ENCODE measurements at places on chromosomes 11 and 22. TPM values are rescaled to one million over a fixed set of nuclear protein-coding genes. Genes with fewer than 3 reads are reported as not detected.

GRCh38 chr11:129277198-129277843, 85.2 kb upstream of the ARHGAP32 start:
- no peak overlapping the region for H3K27ac ChIP-seq
- H3K27me3 ChIP-seq: no peaks in the 10 kb centered on the region
- H3K36me3 ChIP-seq: no peaks in the 10 kb centered on the region
- DNase-seq: no peak
- H3K4me1 ChIP-seq: peaks cover 51% of the 10 kb centered on the region

- no peak overlapping the region for H3K4me3 ChIP-seq
- no peak for DNase-seq
- no peak overlapping the region for H3K27ac ChIP-seq
Measured at GRCh38 chr11:26651916-26652315, 69.9 kb downstream of the SLC5A12 start.

- H3K36me3 ChIP-seq: peaks cover 13% of the 10 kb centered on the region
- no peak for DNase-seq
- H3K4me3 ChIP-seq: no peak overlapping the region
Measured at GRCh38 chr22:25465949-25466348, 98.5 kb upstream of the GRK3 start.

DNA sequence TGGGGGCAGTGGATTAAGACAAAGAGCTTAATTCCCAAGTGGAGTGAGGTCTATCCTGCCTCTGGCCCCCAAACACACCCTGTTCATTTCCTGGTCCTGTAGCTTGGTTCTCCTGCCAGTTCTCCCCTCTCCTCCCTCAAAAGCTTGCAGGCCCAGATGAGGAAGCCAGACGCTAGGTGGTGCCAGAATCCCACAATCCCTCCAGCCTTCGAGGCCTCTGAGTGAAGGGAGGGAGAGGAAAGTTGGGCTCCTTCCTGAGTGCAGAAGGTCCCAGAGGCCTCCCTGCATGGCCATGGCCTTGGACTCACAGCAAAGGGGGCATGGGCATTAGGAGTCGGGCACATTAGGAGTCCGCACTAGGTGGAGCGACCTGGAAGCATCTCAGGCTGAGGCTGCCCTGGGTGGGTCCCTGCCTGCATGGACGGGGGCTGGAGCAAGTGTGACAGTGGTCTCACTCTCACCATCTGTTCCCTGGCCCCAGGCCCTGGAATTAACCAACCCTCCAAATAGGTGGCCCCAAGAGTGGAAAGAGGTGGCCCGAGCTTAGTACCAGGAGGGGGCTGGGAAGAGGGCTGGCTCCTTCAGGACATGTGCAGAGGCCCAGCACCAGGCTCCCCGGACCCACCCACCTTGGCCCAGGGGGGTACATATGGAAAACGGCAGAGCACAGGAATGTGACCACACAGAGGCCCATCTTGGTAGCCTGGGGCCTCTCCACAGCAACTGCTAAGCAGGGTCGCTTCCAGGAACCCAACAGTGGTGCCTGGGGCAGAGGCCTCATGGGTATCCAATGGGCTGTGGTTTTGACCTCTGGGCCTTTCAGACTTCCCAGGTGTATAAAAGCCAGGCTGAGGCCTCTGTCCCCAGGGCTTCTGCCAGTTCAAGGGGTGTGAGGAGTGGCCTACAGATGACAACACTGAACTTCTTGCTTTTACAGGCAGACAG, 5.2 kb downstream of the FXYD2 start:
- no peak for DNase-seq
- H3K27ac ChIP-seq: no peak overlapping the region
- no peaks in the 10 kb centered on the region for H3K36me3 ChIP-seq
- H3K27me3 ChIP-seq: no peaks in the 10 kb centered on the region
- peaks cover 47% of the 10 kb centered on the region for H3K4me1 ChIP-seq

DNA sequence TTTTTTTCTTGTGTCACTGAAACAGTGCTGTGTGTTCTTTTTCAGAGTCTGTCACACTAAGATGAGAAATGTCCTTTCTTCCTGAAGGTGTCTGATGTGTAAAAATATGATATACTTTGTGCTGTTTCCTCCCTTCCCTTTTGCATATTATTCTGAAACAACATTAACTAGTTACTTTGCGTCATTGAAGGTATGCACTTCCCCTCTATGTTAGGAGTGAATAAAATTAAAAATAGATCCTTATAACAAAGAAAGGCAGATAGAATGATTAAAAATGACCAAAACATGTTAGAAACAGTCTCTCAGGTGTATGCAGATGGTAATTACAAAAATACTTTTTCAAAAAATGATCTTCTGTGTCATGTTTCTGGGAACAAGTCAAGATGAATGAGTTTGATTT, 1.6 kb upstream of the RAB30 start:
- H3K27me3 ChIP-seq: no peaks in the 10 kb centered on the region
- H3K36me3 ChIP-seq: no peaks in the 10 kb centered on the region
- no peak for DNase-seq

DNA sequence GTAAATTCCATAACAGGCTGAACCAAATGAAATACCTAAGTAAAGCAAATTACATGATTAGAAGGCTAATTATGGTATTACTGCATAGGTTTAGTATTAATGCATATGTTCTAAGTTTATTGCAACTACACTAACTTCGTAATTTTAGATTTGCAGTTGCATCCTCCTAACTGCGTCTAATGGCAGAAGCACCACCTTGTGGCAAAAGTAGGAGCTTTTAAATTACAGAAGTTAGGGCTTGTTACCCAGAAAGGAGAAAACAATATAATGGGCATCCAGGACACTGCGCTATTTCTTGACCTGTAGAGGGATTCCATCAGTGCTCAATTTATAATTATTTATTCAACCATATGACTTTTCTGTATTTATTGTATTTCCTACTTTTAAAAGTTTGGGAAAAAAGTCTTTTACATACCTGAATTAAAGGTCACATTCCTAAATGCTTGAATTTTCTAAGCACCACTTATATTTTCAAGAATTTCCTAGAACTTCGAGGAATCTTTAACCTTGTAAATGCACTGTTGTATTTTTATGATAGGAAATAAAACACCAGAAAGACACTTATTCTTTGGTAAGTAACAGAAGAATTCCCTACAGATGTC, 16.3 kb upstream of the GPR83 start:
- no peak overlapping the region for H3K4me3 ChIP-seq
- peaks cover 27% of the 10 kb centered on the region for H3K36me3 ChIP-seq
- DNase-seq: no peak
- H3K27ac ChIP-seq: no peak overlapping the region
- no peaks in the 10 kb centered on the region for H3K27me3 ChIP-seq

- no peaks in the 10 kb centered on the region for H3K36me3 ChIP-seq
- no peak overlapping the region for H3K4me3 ChIP-seq
- no peaks in the 10 kb centered on the region for H3K27me3 ChIP-seq
- peaks cover 29% of the 10 kb centered on the region for H3K4me1 ChIP-seq
Measured at GRCh38 chr22:23204125-23204488, 23.8 kb downstream of the BCR start.

GRCh38 chr22:50705219-50705691, 32.6 kb downstream of the SHANK3 start:
- no peak overlapping the region for H3K27ac ChIP-seq
- H3K4me3 ChIP-seq: no peak overlapping the region
- H3K36me3 ChIP-seq: peaks cover 6% of the 10 kb centered on the region
- peak; percentile 64 for DNase-seq
- no peaks in the 10 kb centered on the region for H3K4me1 ChIP-seq
- H3K27me3 ChIP-seq: no peaks in the 10 kb centered on the region

DNA sequence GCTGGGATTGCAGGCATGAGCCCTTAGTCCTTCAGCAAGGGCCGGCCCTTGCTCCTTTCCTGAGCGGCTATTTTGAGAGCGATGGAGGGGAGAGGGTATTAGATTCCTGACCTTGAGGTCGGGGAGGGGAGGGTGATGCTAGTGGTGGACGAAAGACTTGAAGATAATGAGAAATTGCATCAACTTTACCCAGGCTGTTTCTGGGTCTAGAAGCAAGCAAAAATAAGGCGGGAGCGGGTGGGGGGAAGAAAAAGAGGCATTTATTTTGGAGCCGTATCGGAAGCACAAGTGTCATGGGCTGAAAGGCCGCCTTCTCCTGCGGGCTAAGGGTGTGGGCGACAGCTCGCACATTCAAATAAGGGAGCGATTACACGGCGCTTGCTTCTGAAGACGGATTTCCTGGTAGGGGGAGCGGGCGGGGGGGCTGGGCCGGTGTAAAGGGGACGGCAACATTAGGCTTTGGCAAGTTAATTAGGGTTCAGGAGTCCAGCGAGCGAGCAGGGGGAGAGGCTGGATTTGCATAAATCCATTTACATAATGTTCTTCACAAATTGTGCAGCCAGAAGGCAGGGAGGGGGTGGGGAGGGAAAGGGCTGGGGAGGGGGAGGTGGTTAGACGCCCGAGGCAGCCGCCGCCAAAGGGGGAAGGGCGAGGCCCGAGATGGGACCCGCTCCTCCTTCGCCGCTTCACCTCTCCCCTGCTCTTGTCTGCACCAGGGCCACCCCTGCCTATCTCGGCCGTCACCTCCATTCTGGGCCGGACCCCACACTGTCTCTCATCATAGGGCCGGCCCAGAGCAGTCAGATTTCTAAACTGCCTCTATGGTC, 245.9 kb downstream of the MIAT start:
- H3K27me3 ChIP-seq: no peaks in the 10 kb centered on the region
- no peak for DNase-seq
- H3K4me3 ChIP-seq: peak overlapping the region; percentile 24
- peaks cover 13% of the 10 kb centered on the region for H3K4me1 ChIP-seq

DNA sequence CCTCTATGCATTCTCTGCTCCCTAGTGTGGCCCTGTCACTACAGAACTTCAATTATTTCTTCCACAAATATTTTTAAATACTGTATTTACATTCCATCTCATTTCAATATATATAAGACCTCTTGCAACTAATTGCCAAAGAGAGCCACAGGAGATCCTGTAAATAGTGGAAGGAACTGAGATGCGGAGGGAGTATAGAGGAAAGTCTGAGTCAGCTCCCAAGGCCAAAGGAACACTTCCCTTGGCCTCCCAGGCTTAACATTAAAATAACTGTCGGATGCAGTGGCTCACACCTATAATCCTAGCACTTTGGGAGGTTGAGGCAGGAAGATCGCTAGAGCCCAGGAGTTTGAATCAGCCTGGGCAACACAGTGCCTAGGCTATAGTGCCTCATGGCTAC, 31.2 kb downstream of the RBFOX2 start:
- H3K4me1 ChIP-seq: peaks cover 17% of the 10 kb centered on the region
- H3K27ac ChIP-seq: no peak overlapping the region
- DNase-seq: no peak
- no peaks in the 10 kb centered on the region for H3K27me3 ChIP-seq
- H3K4me3 ChIP-seq: no peak overlapping the region

DNA sequence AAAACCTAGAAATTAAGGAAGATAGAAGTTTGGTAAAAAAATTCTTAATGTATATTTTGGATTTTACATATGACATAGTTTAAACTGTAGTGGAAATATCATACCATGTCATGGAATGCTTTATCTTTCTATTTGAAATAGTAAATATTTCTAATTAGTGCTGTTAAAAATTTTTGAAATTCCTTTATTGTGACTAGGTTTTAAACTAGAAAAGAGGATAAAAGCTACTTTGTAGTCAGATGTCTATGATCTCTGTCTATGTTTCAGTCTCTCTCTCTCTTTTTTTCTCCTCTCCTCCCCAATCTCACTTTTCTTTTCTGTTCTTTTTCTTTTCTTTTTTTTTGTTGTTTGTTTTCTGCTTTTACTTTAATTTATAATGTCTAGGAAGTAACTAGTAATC, 226.2 kb downstream of the TMEM135 start:
- no peaks in the 10 kb centered on the region for H3K36me3 ChIP-seq
- DNase-seq: no peak
- no peaks in the 10 kb centered on the region for H3K27me3 ChIP-seq
- no peak overlapping the region for H3K4me3 ChIP-seq

DNA sequence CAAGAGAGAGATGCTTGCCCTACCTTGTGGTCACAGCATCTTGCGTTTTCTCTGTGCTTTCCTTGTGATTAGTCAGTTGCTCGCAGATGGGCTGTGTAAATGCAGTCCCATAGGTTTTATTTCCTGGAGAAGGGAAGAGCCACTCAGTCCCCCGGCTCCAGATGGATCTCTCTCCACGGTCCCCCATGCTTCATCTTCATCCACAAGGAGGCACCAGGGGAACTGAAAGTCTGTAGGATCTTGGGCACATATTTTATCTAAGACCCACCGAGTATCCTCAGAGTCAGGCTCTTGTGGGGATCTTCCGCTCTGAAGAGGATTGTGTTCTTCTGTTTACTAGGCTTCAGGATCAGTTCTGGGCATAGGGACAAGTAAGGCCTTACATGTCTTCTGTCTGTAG, 66.8 kb upstream of the E2F8 start:
- no peak overlapping the region for H3K4me3 ChIP-seq
- H3K4me1 ChIP-seq: no peaks in the 10 kb centered on the region
- H3K27me3 ChIP-seq: peaks cover 6% of the 10 kb centered on the region
- no peak overlapping the region for H3K27ac ChIP-seq
- no peaks in the 10 kb centered on the region for H3K36me3 ChIP-seq
- no peak for DNase-seq

C11orf86 gene
- total RNA-seq: not detected

MS4A7 gene
- total RNA-seq: 0.86 TPM

KRTAP5-11 gene
- 7.3 TPM for total RNA-seq

STIP1 gene
- 89.2 TPM for total RNA-seq

P4HA3 gene
- not detected for total RNA-seq

PKP3 gene
- 486 TPM for total RNA-seq

C1QTNF5 gene
- 4.2 TPM for total RNA-seq
